KBM-7 (cell line): ENCODE measurements at places on chromosomes 7 and 10.

DNA sequence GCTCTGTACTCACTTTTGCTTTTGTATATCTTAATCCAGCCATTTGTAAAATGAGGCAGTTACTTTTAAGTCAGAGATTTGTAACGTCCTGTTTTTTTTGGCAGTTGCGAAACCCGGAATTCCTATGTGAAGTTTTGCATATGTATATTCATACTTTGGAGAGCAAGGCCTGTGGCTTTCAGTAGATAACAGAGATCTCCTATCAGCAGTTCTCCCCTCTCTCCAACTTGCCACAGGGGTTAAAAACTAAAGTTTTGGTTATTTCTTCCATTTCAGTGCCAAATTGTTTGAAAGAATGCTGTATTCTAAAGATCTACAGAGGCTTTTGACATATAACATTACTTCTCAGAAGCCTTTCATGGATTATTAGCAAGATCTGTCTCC is 102.4 kb downstream of the EXOC4 start:
- peak; percentile 40 for DNase-seq

- no peak for DNase-seq
Measured at GRCh38 chr10:28986117-28986792, 302.6 kb upstream of the LYZL1 start.

DNA sequence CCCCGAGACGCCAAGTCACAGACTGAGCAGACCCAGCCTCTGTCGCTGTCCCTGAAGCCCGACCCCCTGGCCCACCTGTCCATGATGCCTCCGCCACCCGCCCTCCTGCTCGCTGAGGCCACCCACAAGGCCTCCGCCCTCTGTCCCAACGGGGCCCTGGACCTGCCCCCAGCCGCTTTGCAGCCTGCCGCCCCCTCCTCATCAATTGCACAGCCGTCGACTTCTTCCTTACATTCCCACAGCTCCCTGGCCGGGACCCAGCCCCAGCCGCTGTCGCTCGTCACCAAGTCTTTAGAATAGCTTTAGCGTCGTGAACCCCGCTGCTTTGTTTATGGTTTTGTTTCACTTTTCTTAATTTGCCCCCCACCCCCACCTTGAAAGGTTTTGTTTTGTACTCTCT is 215.6 kb downstream of the TCF7L2 start:
- no peak for DNase-seq

DNA sequence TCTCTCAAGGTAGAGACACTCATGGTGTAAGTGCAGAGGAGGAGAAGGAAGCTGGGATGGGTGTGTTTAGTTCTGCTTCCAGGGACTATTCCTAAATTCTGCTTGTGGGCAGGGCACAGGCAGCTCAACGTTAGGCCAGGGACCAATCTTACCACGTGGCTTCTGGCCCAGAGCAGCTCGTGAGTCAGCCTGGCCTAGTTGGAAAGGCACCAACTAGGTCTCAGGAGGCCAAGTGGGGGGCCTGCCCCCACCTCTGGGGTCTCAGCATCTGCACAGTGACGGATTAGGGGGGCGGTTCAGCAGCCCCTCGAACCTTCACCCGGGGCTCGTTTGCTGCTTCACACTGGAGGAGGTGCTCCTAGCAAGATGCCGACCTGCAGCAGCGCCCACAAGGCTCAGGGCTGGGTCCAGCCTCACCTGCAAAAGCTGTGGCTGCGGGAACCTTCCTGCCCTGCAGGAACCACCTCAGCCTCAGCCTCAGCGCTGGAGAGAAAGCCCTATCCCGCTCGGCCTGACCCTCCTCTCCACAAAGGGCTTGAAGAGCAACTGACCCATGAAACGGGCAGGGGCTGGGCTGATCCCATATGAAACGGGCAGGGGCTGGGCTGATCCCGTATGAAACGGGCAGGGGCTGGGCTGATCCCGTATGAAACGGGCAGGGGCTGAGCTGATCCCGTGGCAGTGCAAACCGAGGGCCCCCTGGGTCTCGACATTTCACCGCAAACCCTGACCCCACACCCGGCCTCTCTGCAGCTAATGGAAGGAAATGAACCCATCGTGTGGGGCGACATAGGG is 447.4 kb downstream of the DNAJB6 start:
- DNase-seq, result no peak

GRCh38 chr10:1641402-1641801 is 95.9 kb downstream of the ADARB2 start:
- no peak for DNase-seq

DNA sequence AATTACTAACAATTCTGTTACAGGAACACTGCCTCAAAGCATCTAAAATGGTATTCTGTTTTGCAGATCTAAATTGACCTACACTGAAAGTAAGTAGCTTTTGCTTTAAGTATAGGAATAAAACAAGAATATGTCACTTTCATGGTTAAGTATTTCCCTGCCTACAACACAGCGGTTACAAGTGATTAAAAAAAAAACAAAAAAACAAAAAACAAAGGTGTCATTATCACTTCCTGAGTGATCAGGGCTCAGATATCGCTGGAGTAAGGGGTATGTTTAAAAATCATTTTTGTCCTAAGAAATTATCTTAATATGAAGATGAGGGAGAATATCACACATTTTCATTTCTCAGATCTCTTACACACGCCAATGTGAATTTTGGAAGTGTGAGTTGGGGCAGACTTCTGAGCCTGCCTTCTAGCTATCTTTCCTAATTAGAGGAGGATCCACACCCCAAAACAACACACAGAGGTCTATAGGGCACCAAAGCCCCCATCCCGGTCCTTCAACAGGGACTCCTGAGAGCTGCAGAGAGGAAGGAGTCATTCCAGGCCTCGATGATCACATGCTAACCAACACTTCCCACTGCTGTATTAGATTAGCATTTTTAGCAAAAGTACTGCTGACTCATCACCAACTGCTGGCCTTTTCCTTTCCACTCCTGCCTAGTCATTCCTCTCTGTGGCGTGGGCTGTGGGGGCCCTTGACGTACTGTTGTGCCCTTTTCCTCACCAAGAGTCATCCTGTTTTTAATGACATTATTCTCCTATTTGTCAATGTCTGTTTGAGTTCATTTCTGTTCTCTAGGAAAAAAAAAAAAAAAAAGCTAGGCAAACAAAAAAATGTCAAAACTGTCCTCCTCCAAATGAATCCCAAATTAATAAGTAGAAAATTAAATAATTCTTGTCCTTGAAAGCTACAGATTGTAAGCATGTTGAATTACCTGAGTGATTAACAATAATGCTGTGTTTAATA is 31.2 kb downstream of the PRTFDC1 start:
- peak; percentile 71 for DNase-seq

DNA sequence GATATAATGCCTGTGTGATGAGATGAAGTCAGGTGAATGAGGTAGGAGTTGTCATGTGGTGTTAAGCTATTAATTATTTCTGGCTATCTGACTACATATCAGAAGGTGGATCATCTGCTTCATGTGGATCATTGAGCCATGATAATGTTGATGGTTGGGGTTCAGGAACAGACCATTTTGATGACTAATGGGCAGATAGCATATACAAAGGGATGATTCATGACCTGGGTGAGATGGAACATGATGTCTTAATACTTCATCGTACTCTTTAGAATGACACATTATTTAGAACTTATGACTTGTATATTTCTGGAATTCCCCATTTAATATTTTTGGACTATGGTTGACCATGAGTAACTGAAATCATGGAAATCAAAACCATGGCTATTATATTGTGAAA is 155.1 kb downstream of the OR13A1 start:
- no peak for DNase-seq

DNA sequence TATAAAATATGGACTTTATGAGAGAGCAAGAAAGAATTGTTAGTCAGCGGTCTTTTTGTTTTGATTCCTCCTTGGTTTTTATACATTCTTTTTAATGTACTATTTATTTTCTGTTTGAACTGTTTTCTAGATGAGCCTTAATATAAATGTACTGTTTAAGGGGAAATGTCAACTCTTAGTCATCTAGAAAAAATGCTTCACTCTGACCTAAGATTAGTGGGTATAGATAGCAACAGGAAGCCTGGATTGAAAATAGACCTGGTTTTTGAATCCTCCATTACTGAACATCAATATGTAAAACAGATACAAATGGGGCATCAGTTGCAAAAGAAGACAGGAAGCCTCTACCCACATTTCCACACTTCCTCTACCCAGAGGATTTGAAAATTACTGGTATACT is 87.8 kb downstream of the CHRM2 start:
- peak; percentile 7 for DNase-seq
